ENCODE measurements at places on chromosomes 5 and 9. TPM values are rescaled to one million over a fixed set of nuclear protein-coding genes. Genes with fewer than 3 reads are reported as not detected.

DNA sequence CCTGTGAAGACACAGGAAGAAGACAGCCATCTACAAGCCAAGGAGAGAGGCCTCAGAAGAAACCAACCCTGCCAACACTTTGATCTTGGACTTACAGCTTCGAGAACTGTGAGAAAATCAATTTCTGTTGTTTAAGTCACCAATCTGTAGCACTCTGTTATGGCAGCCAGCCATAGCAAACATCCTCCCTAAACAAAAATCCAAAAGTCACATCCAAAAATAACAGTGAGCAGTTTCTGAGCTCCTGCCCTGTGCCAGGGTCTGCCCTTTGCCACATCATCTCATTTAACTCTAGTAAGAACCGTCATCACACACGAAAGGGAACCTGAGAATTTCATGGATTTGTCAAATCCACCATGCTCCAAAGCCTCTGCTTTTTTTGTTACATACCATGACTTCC, 118.8 kb downstream of the TRIM36 start:
- no peak for DNase-seq

GRCh38 chr5:172903790-172904189, 55.4 kb upstream of the RPL26L1 start:
- no peak for DNase-seq

- DNase-seq, result no peak
Observed at GRCh38 chr5:40571729-40572128, 108.0 kb upstream of the PTGER4 start.

DNA sequence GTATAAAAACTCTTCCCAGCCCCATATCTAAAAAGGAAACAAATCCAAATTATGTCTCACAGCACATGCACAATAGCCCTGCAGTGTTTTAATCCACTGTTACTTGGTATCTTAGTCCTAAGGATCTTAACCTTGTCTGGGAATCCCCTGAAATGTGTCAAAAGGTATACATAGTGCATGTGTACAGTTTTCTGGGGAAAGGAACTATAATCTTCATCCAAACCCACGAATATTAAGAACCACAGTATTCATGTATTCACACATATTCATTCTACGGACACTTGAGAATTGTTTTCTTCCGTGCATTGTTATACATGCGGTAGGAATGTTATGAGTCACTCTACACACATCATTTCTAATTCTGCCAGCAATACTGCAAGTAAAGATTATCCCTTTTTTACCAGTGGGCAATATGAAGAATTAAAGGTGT, 47.8 kb upstream of the SNX2 start:
- DNase-seq, result no peak

- DNase-seq, result no peak
Observed at GRCh38 chr5:5217371-5217770, 77.2 kb downstream of the ADAMTS16 start.

DNA sequence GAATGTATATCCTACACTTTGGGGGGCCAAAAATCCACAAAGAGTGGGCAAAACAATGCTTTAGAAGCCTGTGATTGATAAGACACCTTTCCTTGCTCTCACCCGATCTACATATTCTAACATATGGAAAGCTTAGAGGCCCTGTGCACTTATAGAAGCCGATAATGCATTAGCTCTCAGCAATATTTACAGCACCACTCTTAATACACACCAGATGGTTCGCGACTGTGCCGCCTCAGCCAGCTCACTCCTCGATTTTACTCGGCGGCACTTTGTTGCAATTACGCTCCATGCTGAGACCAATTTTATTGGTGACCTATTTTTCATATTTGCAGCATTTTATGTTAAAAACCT, 18.8 kb downstream of the NR2F1 start:
- no peak for DNase-seq

DNA sequence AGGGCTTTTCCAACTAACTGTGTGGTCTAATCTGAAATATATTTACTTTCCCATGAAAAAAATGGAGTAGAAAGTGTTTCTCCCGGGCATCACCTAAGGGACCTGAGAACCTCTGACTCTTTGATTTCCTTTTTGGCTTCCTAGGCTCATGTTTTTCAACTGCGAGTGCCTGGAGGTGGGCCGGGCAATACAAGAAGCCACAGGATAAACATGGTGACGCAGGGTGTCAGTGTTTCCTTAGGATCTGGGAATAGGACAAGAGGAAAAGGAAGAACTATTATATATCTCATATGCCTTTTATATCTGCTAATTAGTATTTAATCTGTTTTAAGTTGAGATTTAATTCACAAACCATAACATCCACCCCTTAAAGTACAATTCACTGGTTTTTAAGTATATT, 11.4 kb upstream of the LECT2 start:
- DNase-seq, result no peak

GRCh38 chr9:135217836-135218235, 130.4 kb downstream of the OLFM1 start:
- no peak for DNase-seq

DNA sequence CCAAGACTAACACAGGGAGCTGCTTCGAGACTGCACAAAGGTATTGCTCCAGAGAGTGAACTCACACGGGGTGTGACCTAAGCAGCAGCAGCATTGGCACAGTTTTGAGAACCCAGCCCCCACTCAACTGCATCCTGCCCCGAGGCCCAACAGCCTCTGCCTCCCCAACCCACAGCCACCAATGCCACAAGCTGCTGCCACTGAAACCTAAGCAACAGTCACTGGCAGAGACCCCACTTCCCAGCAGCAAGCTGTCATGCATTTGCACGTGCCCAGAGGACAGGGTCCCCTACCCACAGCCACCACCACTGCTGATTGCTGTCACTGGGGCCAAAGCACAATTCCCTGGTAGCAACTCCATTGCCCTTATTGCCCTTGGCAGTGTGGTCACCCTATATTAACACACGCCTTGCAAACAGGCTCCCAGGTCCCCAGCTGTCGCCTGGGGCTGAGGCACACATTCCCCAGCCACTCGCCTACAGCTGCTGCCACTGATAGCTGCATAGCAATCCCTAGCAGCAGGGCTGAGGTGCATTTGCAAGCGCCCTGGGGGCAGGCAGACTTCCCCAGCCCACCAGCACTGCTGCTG, 141.0 kb downstream of the AGTPBP1 start:
- no peak for DNase-seq

- no peak for DNase-seq
Observed at GRCh38 chr5:23014266-23014665, 161.1 kb upstream of the CDH12 start.

DNA sequence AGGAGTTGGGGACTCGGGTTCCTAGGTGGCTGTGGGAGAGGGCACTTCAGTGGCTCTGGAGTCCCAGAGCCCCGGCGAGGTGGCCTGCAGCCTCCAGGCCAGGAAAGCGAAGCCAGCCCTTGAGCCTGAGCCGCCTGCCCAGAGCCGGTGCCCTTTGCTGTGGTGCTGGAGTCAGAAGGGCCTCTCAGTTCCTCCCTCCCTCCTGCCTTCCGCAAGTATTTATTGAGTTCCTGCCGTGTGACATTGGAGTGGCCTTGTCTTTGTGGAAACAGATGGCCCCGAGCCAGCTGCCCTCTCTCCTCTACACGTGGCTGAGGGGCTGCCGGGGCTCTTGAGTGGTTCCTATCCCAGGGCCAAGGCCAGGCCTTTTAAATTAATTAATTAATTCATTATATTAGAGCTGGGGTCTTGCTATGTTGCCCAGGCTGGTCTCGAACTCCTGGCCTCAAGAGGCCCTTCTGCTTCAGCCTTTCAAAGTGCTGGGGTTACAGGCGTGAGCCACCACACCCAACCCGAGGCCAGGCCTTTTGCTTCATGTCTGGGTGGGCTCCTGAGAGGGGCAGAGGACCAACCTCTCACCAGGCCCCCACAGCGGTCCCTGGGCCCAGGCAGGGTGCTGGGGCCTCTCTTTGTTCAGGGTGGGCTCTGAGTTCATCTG, 45.6 kb upstream of the IER5L start:
- no peak for DNase-seq

GRCh38 chr5:79699763-79700400, 10.2 kb downstream of the CMYA5 start:
- no peak for DNase-seq

- no peak for DNase-seq
Observed at GRCh38 chr5:166906991-166907713, 1384.3 kb upstream of the WWC1 start.

DNA sequence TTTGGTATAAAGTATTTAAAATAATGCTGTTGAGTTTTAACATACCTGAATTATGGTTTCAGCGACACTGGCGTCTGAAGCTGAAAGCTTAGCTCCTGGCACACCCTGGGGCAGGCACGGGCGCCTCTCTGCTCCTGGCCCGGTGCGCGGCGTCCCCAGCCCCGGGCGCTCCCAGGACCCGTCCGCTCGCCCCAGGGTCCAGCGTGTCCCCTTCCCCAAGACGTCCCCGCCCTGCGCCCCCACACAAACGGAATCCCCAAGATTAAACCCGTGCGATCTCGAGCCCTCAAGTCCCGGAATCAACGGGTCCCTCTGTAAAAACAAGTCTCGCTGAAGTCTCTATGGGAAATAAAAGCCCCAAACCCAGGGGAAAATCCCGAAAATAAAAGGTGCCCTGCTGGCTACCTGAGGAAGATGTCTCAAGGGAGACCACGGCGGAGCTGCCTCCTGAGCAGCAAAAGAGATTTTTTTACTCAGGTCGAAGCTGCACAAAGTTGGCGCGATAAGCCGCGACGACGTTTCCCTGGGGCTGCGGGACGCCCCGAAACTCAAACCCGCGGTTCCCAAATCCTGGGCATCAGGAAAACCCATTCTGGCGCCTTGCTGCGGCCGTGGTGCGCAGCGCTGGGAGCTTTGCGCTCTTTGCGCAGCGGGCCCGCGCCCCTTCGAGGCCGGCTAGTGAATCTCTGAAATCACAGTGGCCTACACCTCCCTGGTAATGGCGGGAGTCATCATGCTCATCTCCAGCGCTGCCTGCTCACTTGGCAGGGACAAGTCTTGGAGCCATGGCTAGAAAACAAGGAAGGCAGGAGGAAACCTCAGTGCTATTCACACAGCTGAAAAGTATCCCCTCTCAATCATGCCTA, 6.3 kb upstream of the IFNA8 start:
- no peak for DNase-seq

DNA sequence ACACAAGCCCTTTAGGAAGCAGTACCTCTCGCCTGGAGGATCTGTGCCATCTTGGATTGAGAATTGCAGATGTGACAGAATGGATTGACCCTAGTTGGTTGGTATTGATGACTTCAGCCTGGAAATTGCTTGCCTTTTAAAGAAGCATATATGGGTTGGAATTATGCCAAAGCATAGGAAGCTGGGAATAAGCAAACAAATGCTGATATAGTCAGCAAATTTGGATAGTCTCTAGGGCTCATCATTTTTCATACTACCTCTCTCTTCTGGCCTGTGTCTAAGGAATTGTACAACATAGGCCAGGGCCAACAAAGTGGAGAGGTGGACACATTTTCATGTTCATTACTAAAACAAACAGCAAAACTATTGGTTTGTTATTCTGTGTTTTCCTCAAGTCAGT, 13.2 kb downstream of the TRIM32 start:
- DNase-seq, result no peak

GRCh38 chr9:129282731-129283211, 104.7 kb upstream of the IER5L start:
- DNase-seq, result no peak

DNA sequence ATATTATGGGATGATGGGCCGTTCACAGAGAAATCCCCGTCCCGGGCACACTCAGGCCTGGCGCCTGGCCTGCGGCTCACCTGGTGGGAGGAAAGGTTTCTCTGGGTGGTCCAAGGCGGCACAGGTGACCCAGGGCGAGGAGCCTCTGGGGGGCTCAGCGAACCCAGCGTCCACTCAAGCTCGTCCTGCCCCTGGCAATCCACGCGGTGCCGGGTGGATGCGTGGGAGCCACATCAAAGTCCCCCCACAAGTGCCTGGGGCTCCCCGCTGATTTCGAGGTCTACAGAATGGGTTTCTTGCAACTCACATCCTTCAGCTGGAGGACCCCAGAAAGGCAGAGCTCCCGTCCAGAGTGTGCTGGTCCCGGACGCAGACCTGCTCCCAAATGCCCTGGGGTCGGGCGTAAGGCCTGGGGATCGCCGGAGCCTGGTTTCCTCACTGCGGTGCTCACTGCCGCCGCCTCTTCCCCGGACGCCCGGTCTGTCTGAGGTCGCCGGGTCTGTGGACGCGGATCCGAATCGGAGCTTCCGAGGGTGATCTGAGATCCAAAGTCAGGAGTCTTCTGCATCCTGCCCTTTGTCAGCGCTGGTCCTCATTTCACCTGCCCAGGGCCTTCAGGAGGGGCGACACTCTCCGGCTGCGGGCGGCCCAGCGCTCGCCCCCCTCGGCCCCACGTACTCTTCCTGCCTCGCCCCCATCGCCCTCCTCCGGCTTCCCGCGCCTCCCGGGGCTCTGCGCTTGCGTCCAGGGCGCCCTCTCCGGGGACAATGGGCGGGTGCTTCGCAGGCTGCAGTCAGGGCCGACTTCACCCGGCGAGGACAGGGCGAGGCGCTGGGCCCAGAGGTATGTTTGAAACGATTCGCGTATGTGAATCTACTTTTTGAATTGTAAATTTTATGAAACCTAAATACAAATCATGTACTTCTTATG, 20.0 kb upstream of the RUFY1 start:
- DNase-seq, result no peak

DNA sequence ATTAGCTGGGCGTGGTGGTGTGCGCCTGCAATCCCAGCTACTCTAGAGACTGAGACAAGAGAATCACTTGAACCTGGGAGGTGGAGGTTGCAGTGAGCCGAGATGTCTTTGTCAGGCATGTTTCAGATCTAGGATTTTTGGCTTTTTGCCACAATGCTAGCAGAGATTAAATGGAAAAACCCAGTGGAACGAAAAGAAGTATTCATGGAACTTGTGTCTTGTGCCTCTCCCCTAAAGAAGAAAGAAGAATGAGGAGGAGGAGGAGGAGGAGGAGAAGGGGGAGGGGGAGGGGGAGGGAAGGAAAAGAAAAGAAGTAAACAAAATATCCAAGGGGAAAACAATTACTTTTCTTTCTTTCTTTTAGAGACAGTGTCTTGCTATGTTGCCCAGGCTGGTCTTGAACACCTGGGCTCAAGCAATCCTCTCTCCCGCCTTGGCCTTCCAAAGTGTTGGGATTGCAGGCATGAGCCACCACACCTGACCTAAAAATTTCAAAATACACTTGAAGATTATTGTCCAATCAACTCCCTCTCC, 106.0 kb downstream of the ARRDC3 start:
- no peak for DNase-seq

The ZNF883 gene
- not detected for total RNA-seq

The SH3TC2 gene
- not detected for total RNA-seq

The LHX6 gene
- total RNA-seq, result not detected

The IL4 gene
- total RNA-seq, result not detected

The IRX2 gene
- total RNA-seq, result not detected

The FGF10 gene
- not detected for total RNA-seq

The PLPPR1 gene
- not detected for total RNA-seq

The CTXN3 gene
- total RNA-seq, result not detected

The PRUNE2 gene
- 0.44 TPM for total RNA-seq

The SOHLH1 gene
- not detected for total RNA-seq

The CCL21 gene
- total RNA-seq, result not detected

All from OCI-LY7 (cell line).